Vein endothelial cell (primary cell): ENCODE measurements at places on chromosomes 3 and 15. TPM values are rescaled to one million over a fixed set of nuclear protein-coding genes. Genes with fewer than 3 reads are reported as not detected.

Gene KCNH8
- under 0.01 TPM in 1 of 2 replicates, not detected in the other for total RNA-seq

Gene SELENOK
- 9.6 and 14.4 TPM in 2 replicates for total RNA-seq

Gene GRK7
- total RNA-seq, result not detected in 2 replicates

Gene SLC6A1
- not detected in 2 replicates for total RNA-seq

Gene GSK3B
- 80.0 and 90.9 TPM in 2 replicates for total RNA-seq

Gene GPR160
- 5.6 and 7.7 TPM in 2 replicates for total RNA-seq

Gene CISH
- total RNA-seq, result 0.33 and 0.48 TPM in 2 replicates

Gene VEPH1
- 178 and 210 TPM in 2 replicates for total RNA-seq

Gene MORC1
- not detected in 2 replicates for total RNA-seq
